ENCODE measurements at places on chromosomes 7 and 10.

DNA sequence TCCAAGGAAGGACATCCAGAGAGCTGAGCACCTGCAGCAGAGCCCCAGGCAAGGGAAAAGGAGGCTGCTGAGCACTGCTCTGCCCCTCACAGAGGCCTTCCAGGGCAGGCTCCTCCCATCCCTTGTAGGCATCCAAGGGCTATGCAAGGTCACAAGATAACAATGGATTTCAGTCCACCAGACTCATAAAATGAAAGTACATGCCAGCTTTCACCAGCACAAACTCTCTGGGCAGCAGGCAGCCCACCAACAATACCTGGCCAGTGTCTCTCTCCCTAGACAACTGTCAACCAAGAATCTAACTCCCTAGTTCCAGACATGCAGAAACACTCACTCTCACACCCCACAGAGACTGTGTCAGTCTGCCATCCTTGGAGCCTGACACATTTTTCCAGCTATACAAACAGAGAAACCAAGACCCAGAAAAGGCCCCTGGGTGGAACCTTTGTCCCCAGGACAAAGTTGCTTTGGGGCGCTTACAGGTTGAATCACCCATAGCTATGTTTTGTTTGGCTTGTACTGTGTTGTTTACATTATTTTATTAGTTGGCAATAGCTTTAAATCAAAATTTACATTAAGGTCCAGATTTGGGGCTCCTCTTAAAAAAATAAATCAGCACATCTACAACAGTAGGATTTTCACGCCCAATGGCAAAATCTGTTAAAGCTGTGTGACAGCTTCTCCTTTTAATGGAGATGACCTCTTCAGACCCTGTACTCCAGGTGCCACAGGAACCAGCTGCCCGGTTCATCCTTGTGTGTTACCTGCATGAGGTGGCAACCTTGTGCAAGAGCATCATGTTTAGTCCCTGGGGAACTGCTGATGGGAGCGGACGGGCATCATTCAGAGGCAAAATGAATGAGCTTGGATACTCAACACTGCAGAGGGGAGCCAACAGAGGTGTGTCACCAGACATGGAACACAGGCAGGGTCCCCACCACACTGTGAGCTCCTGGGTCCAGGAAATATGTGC lies 5.2 kb downstream of the GRID1 start:
- no peak for DNase-seq

DNA sequence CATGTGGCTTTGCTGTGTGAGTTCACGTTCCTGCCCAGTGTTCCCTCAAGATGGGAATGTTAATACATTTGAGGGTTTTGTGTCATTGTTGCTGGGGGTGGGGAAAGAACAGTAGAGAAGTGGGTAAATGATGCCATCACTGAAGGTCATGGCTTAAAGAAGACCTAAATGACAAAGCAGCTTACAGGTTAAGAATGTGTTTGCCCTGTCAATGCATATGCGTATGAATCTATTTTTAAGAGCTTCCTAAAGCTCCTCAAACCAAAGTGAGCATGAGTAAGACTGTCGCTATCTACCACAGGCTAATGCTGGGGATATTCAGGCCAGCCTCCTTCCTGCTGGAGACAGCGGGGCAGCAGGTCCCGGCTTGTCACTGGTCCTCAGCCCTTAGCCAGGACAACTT lies 162.9 kb downstream of the CREB5 start:
- no peak for DNase-seq

- DNase-seq = peak; percentile 64
Measured at GRCh38 chr10:26334932-26335573, 103.1 kb upstream of the APBB1IP start.

GRCh38 chr10:34292675-34293074 lies 522.4 kb downstream of the PARD3 start:
- DNase-seq = no peak
